ENCODE measurements at places on chromosomes 1 and 21. TPM values are rescaled to one million over a fixed set of nuclear protein-coding genes. Genes with fewer than 3 reads are reported as not detected.
A peak's percentile ranks its signal among the peaks of the same experiment; 100 is the strongest.

The NPPA gene
- total RNA-seq = not detected

The PEX11B gene
- total RNA-seq = 22.1 TPM

DNA sequence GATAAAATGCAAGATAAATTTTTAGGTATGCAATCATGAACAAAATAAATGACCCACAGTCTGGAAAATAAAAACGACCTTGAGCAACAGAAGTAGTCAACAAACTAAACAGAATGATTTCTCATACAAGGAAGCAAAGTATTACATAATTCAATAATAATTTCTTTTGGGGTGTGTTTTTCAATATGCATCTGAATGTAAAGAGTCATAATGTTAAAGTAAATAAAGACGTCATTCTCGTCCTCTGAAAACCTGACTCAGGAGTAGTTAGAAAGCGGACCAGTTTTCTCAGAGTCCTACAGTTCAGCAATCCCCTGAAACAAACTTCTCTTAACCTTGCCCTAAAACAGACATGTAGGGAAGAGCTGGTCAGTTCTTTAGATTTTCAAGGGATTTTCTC is 18.6 kb downstream of the CDC42BPA start:
- no peak for DNase-seq

DNA sequence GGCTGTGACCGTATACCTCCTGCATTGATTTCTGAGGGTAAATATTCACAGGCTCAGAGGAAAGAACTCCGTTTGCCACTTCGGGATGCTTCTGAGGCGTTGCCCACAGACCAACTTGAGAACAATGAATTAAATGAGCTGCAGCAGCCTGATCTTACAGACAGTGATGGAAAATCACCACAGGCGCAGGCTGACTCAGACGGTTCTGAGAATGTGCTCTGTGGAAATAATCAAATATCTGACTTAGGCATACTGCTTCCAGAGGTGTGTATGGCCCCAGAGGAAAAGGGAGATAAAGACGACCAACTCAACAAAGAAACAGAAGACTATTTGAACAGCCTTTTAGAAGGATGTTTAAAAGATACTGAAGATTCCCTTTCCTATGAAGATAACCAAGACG is 76.7 kb upstream of the SCCPDH start:
- peak; percentile 50 for DNase-seq

DNA sequence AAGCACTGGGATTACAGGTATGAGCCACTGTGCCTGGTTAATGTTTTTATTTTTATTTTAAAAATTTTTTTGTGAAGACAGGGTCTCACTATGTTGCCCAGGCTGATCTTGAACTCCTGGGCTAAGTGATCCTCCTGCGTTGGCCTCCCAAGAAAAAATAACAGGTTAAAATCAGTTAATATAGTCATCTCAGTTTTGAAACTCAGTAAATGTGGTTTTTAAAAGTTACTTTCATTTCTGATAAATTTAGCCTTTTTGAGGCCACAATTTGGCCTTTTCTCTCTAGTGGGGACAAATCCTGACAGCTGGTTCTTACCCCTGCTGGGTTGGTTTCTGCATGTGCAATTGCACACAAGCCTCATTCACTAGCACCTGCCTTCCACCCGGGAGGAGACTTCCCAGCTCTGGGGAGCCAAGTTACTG is 13.3 kb downstream of the PMF1 start:
- DNase-seq = no peak

DNA sequence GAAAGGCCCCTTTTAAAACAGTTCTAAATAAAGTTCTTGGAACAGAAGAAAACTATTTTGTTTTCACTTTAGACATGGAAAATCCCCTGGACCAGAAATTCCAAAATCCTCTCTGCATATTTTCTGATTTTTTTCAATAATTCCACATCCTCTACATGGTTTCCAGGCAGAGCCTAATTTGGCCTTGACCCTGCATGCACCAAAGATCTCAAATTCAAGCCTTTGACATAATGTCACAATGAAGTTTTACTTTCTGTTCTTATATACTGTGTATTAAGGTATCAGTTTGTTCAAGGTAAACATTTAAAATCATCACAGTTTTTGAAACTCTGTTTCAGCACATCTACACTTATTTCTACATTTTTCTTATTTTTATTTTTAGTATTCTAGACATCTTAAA is 12.2 kb upstream of the NPL start:
- DNase-seq = no peak
